ENCODE measurements at places on chromosomes 2 and 18.

- no peak overlapping the region for H3K4me3 ChIP-seq
- no peak overlapping the region for H3K27ac ChIP-seq
- DNase-seq = no peak
Measured at GRCh38 chr2:215749092-215749957, 264.0 kb downstream of the MREG start.

DNA sequence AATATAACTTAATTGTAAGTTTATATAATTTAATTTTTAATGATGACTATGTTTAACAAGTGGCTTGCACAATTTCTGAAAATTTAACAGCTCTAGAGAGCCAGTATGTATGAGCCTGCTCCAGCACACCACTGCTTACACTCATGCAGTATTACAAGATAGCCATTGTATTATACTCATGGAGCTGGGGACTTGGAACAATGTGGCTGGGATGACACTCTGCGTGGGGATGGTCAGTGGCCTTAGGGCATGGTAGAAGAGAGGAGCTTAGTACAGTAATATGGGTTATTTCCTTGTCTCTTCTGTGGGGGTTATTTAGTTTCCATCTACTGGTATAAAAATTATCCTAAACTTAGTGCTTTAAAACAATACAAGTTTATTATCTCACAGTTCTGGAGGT lies 105.1 kb upstream of the STON1 start:
- H3K27ac ChIP-seq = no peak overlapping the region
- peaks cover 6% of the 10 kb centered on the region for H3K4me1 ChIP-seq
- no peaks in the 10 kb centered on the region for H3K27me3 ChIP-seq
- DNase-seq = no peak
- no peak overlapping the region for H3K4me3 ChIP-seq

- DNase-seq = no peak
- no peak overlapping the region for H3K27ac ChIP-seq
- H3K36me3 ChIP-seq = no peaks in the 10 kb centered on the region
- H3K27me3 ChIP-seq = no peaks in the 10 kb centered on the region
- no peak overlapping the region for H3K4me3 ChIP-seq
- peaks cover 10% of the 10 kb centered on the region for H3K4me1 ChIP-seq
Measured at GRCh38 chr2:61419129-61419528, 51.8 kb downstream of the USP34 start.

- DNase-seq = no peak
- no peaks in the 10 kb centered on the region for H3K4me1 ChIP-seq
- H3K27me3 ChIP-seq = no peaks in the 10 kb centered on the region
- H3K27ac ChIP-seq = no peak overlapping the region
- H3K4me3 ChIP-seq = no peak overlapping the region
Measured at GRCh38 chr2:138689705-138690104, 90.5 kb downstream of the NXPH2 start.

- no peaks in the 10 kb centered on the region for H3K4me1 ChIP-seq
- no peak overlapping the region for H3K4me3 ChIP-seq
- no peaks in the 10 kb centered on the region for H3K27me3 ChIP-seq
- no peak overlapping the region for H3K27ac ChIP-seq
- no peaks in the 10 kb centered on the region for H3K36me3 ChIP-seq
- no peak for DNase-seq
Measured at GRCh38 chr2:26535663-26536275, 57.8 kb upstream of the OTOF start.

DNA sequence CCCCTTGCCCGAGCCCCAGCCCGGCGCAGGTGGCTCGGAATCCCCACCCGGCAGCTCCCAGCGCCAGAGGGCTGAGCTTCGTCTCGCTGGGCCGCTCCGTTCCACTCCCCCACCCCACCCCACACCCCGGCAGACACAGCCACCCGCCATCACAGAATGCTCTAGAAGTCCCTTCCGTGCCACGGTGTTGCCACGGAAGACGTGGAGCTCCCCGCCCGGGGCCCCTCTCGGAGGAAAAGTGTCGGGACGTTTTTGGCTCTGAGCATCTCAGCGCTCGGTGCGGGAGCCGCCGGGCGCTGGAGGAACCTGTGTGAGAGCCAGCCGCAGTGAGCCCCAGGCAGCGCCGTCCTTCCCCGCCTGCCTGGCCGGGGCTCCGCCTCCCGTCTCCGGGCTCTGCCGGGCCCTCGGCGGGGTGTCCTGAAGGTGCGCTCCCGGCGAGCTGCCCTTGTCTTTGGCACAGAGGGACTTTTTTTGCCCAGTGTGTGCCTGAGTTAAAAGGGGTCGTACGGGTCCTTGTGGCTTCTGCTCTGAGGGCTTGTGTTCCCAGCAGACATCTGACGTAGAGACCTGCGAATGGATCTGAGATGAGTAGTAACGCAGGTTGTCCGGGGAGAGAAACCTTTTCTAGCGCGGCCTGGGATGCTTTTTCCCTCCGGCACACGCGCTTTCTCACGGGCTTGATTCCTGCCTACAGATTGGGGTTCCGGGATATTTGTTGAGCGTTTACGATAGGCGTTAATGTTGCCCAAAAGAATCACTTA lies 1.8 kb downstream of the ZCCHC2 start:
- peaks cover 11% of the 10 kb centered on the region for H3K4me1 ChIP-seq
- DNase-seq = peak; percentile 18
- peak overlapping the region; percentile 99 for H3K27ac ChIP-seq
- H3K4me3 ChIP-seq = peak overlapping the region; percentile 97
- H3K27me3 ChIP-seq = no peaks in the 10 kb centered on the region

GRCh38 chr18:36695806-36696205 lies 133.0 kb downstream of the TPGS2 start:
- H3K4me1 ChIP-seq = peaks cover 24% of the 10 kb centered on the region
- no peak overlapping the region for H3K4me3 ChIP-seq
- no peak for DNase-seq
- no peaks in the 10 kb centered on the region for H3K27me3 ChIP-seq
- H3K36me3 ChIP-seq = no peaks in the 10 kb centered on the region
- no peak overlapping the region for H3K27ac ChIP-seq

DNA sequence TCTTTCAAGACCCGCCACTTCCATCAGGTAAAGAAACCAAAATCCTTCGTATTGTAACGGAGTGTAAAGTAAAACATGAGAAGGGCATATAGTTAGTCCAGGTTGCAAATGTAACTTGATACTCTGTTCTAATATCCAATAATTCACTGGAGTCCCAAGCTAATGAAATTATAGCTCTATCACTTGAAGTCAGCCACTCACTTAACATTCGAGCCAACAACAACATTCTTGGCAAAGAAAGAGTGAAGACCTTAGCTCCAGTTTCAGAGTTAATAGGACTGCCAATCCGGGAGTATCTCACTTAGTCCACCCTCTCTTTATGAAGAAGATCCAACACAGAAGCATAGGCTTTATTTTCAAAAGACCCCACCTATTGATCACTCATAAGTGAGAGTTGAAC lies 298.0 kb upstream of the SOX11 start:
- no peak for DNase-seq
- H3K4me1 ChIP-seq = no peaks in the 10 kb centered on the region
- H3K27me3 ChIP-seq = no peaks in the 10 kb centered on the region
- no peak overlapping the region for H3K4me3 ChIP-seq

DNA sequence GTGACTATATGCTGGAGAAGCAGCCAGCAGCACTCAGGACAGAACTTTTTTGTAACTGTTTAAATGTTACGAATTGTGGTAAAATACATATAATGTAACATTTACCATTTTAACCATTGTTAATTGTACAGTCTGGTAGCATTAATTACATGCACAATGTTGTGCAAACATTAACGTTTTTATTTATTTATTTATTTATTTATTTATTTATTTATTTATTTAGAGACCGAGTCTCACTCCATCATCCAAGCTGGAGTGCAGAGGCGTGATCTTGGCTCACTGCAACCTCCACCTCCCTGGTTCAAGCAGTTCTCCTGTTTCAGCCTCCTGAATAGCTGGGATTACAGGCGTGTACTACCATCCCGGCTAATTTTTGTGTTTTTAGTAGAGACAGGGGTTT lies 88.7 kb upstream of the TEX51 start:
- H3K36me3 ChIP-seq = no peaks in the 10 kb centered on the region
- DNase-seq = no peak
- H3K27me3 ChIP-seq = no peaks in the 10 kb centered on the region
- H3K27ac ChIP-seq = no peak overlapping the region

- H3K27me3 ChIP-seq = no peaks in the 10 kb centered on the region
- DNase-seq = no peak
- H3K27ac ChIP-seq = no peak overlapping the region
- no peak overlapping the region for H3K4me3 ChIP-seq
Measured at GRCh38 chr2:112021290-112021689, 33.8 kb upstream of the TMEM87B start.

- no peaks in the 10 kb centered on the region for H3K36me3 ChIP-seq
- no peaks in the 10 kb centered on the region for H3K4me1 ChIP-seq
- no peak overlapping the region for H3K4me3 ChIP-seq
- no peak for DNase-seq
Measured at GRCh38 chr2:51103205-51103604, 71.3 kb upstream of the NRXN1 start.

DNA sequence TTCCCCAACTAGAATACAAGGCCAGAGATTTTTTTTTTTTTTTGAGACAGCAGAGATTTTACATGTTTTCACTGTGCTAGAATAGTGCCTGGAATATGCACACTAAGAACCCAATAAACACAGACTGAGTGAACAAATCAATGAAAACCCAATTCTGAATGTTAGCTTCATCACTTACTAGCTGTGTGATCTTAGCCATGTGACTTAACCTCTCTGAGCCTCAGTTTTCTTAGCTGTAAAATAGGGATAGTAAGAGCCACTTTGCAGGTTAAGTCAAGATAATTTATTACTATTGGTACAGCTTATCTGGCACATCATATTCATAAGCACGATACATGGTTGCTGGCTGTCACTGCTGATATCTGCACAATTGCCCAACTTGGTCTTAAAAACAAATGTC lies 140.6 kb downstream of the EN1 start:
- H3K27ac ChIP-seq = no peak overlapping the region
- no peak for DNase-seq
- H3K27me3 ChIP-seq = no peaks in the 10 kb centered on the region
- no peaks in the 10 kb centered on the region for H3K36me3 ChIP-seq
- no peak overlapping the region for H3K4me3 ChIP-seq
- no peaks in the 10 kb centered on the region for H3K4me1 ChIP-seq

GRCh38 chr2:191811807-191812602 lies 34.9 kb downstream of the CAVIN2 start:
- no peaks in the 10 kb centered on the region for H3K27me3 ChIP-seq
- no peak overlapping the region for H3K27ac ChIP-seq
- H3K4me1 ChIP-seq = peaks cover 8% of the 10 kb centered on the region
- no peak overlapping the region for H3K4me3 ChIP-seq
- H3K36me3 ChIP-seq = no peaks in the 10 kb centered on the region

- H3K27ac ChIP-seq = no peak overlapping the region
- no peaks in the 10 kb centered on the region for H3K4me1 ChIP-seq
- no peaks in the 10 kb centered on the region for H3K36me3 ChIP-seq
- DNase-seq = no peak
- H3K27me3 ChIP-seq = no peaks in the 10 kb centered on the region
Measured at GRCh38 chr2:172162225-172162733, 59.6 kb upstream of the DLX2 start.

DNA sequence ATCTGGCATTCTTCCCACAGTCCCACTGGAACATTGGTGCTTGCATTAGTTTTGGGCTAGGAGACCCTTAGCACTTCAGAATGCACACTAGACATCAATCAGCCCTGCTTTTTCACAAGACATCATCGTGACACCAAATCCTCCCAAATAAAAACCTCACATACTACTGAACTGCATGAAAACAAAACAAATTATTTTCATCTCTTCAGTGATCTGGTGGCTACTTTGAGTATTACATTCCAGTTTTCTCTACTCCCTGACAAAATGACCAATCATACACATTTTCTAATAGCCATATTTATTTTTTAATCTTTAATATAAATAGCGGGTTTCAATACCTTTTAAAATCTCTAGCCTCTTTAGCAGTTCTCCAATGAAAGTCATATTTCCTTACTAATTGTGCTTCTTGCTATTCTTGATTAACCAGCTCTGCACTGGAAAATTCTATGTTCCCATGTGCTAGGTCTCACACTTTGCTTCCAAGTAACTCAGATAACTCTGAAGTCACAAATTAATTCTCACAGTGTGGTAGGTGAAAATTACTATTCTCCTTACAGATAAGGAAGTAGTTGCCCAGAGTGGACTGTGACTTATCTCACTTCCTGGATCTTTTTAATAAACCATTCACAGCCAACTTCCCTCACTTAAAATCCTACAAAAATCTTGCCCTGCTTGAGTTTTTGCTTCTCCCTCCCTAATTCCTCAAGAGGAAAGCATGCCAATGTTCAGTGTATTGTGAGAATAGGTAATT lies 82.5 kb upstream of the EPB41L3 start:
- H3K36me3 ChIP-seq = no peaks in the 10 kb centered on the region
- no peaks in the 10 kb centered on the region for H3K27me3 ChIP-seq
- no peak overlapping the region for H3K27ac ChIP-seq
- DNase-seq = no peak

DNA sequence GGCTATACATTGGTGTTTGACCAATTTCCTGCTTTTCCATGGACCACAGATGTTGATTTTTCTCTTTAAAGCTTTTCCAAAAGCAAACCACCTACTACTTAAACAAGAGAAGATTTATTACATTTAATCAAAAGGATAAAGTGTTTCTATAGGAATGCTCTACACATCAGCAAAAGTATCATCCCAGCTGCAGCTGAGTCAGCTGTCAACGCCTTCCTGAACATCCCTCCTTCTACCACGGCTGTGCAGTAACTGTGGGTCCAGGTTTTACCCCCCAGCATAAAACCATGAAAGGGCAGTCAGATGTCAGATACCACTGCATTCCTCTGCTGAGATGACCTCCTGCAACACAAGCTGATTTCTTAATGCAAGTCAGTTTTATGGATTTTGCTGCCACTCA lies 524.5 kb upstream of the MEX3C start:
- H3K27me3 ChIP-seq = no peaks in the 10 kb centered on the region
- H3K36me3 ChIP-seq = no peaks in the 10 kb centered on the region
- H3K27ac ChIP-seq = no peak overlapping the region

DNA sequence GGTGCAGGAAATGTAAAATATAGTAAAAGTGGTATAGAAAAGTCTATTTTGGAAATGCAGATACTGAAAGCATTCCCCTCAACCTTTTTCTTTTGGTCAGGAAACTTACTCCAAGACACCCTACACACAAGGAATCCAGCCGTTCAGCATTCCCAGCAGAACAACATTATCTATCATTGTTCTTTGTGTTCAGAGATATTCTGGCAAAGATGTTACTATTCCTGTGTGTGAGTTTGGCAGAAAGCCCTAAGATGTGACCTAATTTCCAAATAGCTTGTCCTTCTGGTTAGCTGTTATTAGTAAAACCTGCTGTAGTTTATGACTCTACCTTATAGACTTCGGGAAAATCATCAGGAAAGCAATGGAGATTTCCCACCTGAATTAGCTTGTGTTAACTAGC lies 78.1 kb upstream of the PELI1 start:
- no peaks in the 10 kb centered on the region for H3K27me3 ChIP-seq
- H3K4me1 ChIP-seq = peaks cover 14% of the 10 kb centered on the region
- DNase-seq = no peak
- H3K4me3 ChIP-seq = no peak overlapping the region
- no peak overlapping the region for H3K27ac ChIP-seq
- no peaks in the 10 kb centered on the region for H3K36me3 ChIP-seq

GRCh38 chr2:29920631-29921559 lies 491 bp downstream of the ALK start:
- H3K4me1 ChIP-seq = peaks cover 33% of the 10 kb centered on the region
- peaks cover 10% of the 10 kb centered on the region for H3K27me3 ChIP-seq
- DNase-seq = no peak
- H3K36me3 ChIP-seq = no peaks in the 10 kb centered on the region

All from esophagus squamous epithelium (tissue), 5 donors.